ENCODE measurements at places on chromosomes 7 and 10. TPM values are rescaled to one million over a fixed set of nuclear protein-coding genes. Genes with fewer than 3 reads are reported as not detected.

GRID2IP gene
- total RNA-seq, result not detected

ANKRD30A gene
- total RNA-seq, result not detected

ACSL5 gene
- 5.0 TPM for total RNA-seq

BMPER gene
- total RNA-seq, result 11.2 TPM

LHFPL3 gene
- total RNA-seq, result not detected

XRCC2 gene
- total RNA-seq, result 2.6 TPM

AGAP4 gene
- total RNA-seq, result 6.3 TPM
